IMR-90 (cell line): ENCODE measurements at places on chromosomes 5 and 9.

DNA sequence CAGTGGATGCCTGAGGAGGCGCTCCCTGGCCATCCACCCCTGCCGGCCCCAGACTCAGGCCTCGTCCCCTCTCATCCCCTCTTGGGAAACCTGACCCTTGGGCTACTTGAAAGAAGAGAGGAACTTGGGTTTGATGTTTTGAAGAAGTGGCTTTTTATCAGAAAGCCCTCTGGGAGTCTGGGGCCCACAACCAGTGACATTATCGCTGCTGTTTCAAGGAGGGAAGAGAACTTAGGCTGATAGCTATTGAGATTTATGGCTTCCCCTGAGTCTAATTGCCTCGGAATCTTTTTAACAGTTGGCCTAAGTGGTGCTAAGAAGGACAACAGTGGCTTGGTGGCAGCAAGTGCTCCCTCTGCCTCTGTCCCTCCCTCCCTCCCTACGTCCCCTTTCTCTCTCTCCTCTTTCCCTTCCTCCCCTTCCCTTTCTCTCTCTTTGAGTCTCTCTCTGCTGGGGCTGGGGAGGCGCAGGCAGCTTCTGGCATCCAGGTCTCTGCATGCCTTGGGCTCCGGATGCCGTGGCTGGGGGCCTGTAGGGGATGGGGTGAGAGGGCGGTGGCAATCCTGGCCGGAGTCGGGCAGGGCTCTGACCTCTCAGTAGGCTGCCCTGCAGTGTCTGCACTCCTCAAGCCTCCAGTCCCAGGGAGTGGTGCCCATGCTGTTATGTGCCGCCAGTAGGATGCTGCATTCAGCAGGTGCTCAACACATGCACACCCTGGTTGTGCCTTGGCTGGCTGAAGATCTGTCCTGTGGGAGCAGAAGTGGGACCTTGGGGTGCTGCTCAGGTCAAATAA is 49.6 kb upstream of the RXRA start:
- H3K4me3 ChIP-seq = no peak overlapping the region
- no peaks in the 10 kb centered on the region for H3K4me1 ChIP-seq
- no peak overlapping the region for H3K27ac ChIP-seq
- H3K27me3 ChIP-seq = peaks cover 54% of the 10 kb centered on the region
- no peaks in the 10 kb centered on the region for H3K36me3 ChIP-seq

DNA sequence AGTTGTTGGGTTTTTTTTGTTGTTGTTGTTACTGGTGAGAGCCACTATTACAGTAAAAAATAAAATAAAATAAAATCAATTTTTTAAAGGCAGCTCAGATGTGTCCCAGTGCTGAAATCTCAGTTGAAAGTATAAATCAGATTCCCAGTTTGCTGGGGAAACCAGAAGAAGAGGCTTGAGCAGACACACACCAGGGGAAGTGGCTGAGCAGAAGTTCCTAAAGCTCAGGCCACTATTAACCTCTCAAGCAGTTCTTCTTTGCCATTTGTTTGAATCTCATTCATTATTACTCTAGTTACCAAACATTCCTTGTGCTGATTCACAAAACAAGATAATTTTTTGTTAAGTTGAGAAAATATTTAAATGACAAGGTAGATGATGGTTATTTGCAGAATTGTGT is 70.9 kb upstream of the ZSWIM6 start:
- no peaks in the 10 kb centered on the region for H3K4me1 ChIP-seq
- no peak overlapping the region for H3K27ac ChIP-seq
- no peak overlapping the region for H3K4me3 ChIP-seq
- H3K27me3 ChIP-seq = no peaks in the 10 kb centered on the region
- H3K36me3 ChIP-seq = no peaks in the 10 kb centered on the region
- DNase-seq = no peak

- H3K27me3 ChIP-seq = no peaks in the 10 kb centered on the region
- no peak overlapping the region for H3K27ac ChIP-seq
- no peak for DNase-seq
- no peaks in the 10 kb centered on the region for H3K36me3 ChIP-seq
Observed at GRCh38 chr5:82091617-82092016, 119.8 kb downstream of the ATG10 start.

GRCh38 chr5:52804981-52805380 is 17.3 kb downstream of the ITGA1 start:
- H3K4me1 ChIP-seq = peaks cover 16% of the 10 kb centered on the region
- peaks cover 13% of the 10 kb centered on the region for H3K36me3 ChIP-seq
- no peak overlapping the region for H3K27ac ChIP-seq
- peak overlapping the region; percentile 32; the same call in 1 of the 2 replicates for H3K4me3 ChIP-seq

- no peak overlapping the region for H3K27ac ChIP-seq
- H3K27me3 ChIP-seq = no peaks in the 10 kb centered on the region
- H3K4me1 ChIP-seq = no peaks in the 10 kb centered on the region
- no peak overlapping the region for H3K4me3 ChIP-seq
- no peak for DNase-seq
Observed at GRCh38 chr5:68930139-68930538, 163.7 kb upstream of the SLC30A5 start.

DNA sequence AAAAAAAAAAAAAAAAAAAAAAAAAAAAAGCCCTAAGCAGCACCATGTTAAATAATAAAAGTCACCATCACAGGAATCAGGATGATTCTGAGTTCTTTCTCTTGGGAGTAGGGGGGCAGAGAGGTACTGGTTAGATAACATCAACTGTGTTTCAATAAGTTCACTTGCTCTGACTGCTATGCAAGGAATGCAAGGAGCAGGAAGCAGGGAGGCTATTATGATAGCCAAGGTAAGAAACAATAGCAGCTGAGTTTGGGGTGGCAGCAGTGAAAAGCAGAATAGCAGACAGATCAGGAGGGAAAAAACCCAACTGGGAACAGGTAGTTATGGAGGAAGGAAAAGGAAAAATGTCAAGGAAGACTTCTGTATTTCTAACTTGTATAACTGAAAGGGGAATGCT is 8.2 kb downstream of the CEP120 start:
- no peak overlapping the region for H3K27ac ChIP-seq
- DNase-seq = no peak
- H3K4me1 ChIP-seq = no peaks in the 10 kb centered on the region
- H3K4me3 ChIP-seq = no peak overlapping the region
- no peaks in the 10 kb centered on the region for H3K27me3 ChIP-seq

GRCh38 chr5:11384441-11385250 is 519.6 kb downstream of the CTNND2 start:
- peaks cover 9% of the 10 kb centered on the region for H3K27me3 ChIP-seq
- H3K4me3 ChIP-seq = no peak overlapping the region
- H3K27ac ChIP-seq = no peak overlapping the region
- DNase-seq = no peak
- H3K4me1 ChIP-seq = no peaks in the 10 kb centered on the region
